OCI-M1 (cell line): ENCODE measurements at places on chromosomes 4 and X.
A peak's percentile ranks its signal among the peaks of the same experiment; 100 is the strongest.

- peak; percentile 51 for DNase-seq
These were observed 48.9 kb upstream of the ZNF518B start for GRCh38 chr4:10506077-10506476.

GRCh38 chr4:97016186-97016907 is 1126.9 kb downstream of the STPG2 start:
- DNase-seq, result no peak

- peak; percentile 60 for DNase-seq
These were observed 5.4 kb downstream of the DAPP1 start for GRCh38 chr4:99821918-99822503.

DNA sequence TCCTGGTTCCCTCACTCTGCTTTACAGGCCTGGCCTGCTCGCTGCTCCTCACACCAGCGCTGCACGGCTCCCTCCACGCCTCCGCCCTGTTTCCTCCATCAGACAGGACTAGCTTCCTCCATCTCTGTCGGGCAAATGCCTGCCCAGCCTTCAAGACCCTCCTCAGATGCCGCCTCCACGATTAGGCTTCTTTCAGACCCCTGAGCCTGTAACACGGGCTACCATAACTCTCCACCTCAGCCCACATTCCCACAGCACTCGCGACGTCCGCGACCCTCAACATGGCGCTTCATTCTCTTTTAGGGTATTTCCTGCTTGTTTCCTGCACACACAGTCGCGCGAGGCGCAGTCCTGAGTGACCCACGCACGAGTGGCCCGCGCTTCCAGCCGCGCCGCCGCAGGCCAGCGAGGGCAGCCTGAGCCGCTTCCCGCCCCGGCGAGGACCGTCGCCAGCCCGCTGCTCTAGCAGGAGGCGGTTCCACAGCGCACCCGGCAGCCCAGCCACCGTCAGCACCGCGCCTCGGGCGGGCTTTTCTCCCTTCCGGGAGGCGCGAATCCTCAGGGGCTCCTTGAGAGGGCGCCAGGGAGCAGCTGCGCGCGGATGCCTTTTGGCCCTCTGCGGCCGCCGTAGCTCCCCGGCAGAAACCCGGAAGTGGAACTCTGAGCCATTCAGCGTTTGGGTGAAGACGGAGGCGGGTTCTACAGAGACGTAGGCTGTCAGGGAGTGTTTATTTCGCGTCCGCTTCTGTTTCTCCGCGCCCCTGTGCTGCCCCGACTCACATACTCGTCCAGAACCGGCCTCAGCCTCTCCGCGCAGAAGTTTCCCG is at the start of gene FRG1:
TSS of gene FRG1 (plus strand) at position 695 of the 827 bp plus-strand sequence. CDS start 138 bp downstream, outside the sequence.
- no peak for DNase-seq

DNA sequence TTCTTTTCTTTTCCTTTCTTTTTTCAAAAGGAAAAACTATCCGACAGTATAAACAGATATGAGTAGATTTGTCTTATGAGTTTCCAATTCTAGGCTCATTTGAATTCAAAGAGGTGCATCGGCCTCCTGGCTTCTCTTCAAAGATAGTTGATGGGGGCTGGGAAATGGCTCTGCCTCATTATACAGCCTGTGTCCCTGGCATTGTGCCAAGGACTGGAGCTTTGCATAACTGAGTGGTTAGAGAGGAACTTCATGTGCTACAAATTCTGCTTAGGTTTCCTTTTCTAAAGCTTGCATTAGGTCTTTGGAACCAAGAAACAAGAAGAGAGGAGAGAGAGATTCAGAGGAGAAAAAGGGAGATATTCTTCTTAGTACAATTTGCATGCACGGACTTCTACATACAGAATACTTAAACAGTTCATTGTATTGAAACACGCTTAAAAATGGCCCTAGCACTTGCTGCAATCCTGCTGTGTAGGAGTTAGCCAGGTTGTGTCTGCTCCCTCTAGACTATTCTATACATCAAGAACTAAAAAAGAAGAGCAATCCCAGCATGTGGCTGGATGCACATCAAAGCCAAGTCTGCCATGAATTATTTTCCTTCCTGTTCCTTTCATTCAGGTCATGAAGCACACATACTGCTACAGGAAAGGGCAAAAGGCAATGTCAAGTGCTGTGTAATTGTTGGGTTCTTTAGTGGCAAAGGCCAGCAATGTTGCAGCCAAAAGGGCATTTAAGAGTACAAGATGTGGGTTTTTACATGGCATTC is 70.9 kb downstream of the INTS12 start:
- DNase-seq, result peak; percentile 88

- no peak for DNase-seq
These were observed 63.6 kb upstream of the NKX1-1 start for GRCh38 chr4:1469607-1470392.

DNA sequence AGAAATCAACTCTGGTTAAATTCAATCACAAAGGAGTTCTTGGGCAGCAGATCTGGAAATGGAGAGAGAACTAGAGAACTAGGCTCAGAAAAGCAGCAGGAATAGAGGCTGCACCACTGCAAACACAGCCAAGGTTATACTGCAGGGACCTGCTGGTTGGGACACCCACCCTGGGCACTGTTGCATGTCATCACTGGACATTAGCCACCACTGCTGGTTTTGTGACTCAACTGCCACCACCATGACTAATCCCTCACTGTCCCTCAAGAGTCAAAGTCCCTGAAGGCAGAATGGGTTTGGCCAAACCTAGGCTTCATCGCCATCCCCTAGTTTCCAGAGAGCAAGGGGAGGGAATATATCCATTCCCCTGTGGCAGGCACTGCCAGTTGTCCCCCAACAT is 38.1 kb upstream of the IRAK1 start:
- DNase-seq, result no peak

DNA sequence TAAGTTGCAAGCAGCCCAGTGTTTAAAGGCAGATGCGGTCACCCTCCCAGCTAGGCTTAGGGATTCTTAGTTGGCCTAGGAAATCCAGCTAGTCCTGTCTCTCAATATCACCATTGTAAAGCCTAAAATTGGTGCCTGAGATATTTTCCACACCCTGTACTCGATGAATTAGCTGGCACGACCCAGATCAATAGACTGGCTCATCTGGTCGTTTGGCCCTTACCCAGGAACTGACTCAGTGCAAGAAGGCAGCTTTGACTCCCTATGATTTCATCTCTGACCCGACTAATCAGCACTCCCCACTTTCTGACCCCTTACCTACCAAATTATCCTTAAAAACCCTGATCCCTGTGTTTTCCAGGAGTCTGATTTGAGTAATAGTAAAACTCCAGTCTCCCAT is 384.9 kb upstream of the SLC7A11 start:
- DNase-seq, result no peak

GRCh38 chrX:74389016-74389722 is 32.1 kb upstream of the SLC16A2 start:
- DNase-seq, result no peak
